ENCODE measurements at places on chromosomes 5 and 9.

DNA sequence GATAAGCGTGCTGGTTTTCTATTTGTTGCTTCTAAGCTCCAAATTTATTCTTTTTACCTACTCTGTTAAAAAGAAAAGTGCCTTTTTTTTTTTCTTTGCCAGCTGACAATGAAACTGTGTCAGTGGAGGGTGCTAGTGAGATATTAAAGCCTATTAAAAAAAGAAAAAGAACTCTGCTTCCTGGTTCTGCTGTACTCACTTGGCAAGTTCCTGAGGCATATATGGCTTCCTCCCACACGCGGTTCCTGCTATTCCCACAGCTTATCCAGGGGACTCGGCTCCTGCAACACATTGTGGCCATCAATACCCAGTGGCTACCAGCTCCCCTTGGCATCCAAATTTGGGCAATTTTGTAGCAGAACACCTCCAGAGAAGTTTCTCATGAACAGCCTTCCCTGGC is 1977.7 kb upstream of the CDH9 start:
- DNase-seq: no peak

- no peak for DNase-seq
Measured at GRCh38 chr9:33506626-33507370, 17.3 kb upstream of the ANKRD18B start.

- no peak for DNase-seq
Measured at GRCh38 chr5:76690704-76691466, 25.0 kb upstream of the F2R start.

DNA sequence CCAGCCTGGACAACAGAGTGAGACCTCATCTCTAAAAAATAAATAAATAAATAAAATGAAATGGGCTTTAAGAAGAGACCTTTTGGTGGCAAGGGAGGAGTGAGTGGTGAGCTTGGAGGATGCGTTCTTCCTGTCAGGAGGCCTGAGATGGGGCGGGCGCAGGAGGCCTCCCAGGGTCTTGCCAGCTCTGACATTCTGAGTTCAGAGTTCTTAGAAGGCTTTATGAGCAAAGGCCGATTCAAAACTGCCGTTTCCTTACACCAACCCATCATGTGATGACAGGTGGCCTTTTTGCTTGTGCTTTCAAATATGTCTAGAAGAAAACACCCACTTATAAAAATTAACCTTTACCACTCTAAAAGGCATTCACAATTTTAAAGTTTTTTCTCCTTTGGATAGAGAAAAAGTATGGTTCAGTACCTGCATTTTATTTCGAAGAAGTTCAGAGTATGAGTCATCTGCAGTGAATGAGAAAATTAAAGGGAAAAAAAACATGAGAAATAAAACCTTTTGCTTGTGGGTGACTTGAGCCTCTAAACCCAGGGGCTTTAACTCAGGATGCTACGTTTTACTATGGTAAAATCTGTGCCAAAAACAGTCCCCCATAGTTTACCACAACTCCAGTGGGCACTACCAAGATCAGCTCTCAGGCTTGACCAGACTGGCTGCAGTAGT is 157.4 kb upstream of the OTULINL start:
- no peak for DNase-seq

GRCh38 chr5:173645437-173645807 is 29.0 kb upstream of the BOD1 start:
- DNase-seq: no peak

DNA sequence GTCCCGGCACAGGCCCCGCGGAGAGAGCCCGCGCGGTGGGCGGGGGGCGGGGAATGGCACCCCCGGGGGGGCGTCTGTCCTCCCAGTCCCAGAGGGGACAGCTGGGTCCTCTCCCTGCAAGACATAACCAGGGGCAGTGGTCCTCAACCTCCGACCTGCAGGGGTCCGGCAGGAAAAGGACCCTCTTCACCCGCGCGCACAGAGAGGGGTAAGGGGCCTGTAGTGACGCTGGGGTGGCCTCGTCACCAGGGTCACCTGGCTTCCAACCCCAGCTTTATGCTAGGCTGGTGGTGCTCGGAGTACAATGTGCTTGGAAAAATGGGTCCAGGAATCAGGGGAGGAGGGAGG is 34.2 kb downstream of the LHX2 start:
- DNase-seq: no peak

DNA sequence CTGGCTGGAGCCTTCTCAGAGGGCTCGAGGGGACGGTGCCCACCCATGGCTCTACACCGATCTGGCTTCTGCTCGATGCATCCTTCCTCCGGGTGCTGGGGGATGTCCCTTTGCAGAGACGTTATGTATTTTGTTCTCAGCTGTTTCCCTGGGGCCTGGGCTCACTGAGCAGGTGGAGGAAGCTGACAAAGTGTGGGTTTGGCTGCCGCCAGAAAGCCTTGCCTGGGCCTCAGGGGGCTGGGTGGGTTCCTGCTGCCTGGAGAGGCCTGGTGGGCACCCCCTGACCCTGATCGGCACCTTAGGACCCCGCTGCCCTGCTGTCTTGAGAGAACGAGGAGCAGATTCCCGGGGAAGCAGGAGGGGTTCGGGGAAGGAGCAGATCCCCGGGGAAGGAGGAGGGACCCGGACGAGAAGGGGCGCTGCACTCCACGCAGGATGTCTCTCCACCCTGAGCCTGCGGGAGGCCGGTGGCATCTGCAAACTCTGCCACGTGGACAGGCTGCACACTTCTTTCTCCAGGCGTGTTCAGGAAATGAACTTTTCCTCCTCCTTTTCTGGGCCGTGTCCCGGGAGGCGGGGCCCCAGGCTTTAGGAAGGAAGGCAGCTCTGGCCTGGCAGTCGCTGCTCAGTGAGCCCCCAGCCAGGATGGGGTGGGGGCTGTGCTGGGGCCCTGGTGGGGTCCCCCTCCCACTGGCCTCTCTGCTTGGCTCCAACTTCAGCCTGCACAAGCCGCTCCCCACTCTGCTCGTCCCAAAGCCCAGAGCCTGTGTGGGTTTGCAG is 148.9 kb downstream of the RXRA start:
- DNase-seq: peak; percentile 45

- DNase-seq: no peak
Measured at GRCh38 chr9:90774071-90774470, 27.5 kb upstream of the SYK start.

GRCh38 chr5:176542596-176543427 is 5.6 kb upstream of the RNF44 start:
- DNase-seq: peak; percentile 43

DNA sequence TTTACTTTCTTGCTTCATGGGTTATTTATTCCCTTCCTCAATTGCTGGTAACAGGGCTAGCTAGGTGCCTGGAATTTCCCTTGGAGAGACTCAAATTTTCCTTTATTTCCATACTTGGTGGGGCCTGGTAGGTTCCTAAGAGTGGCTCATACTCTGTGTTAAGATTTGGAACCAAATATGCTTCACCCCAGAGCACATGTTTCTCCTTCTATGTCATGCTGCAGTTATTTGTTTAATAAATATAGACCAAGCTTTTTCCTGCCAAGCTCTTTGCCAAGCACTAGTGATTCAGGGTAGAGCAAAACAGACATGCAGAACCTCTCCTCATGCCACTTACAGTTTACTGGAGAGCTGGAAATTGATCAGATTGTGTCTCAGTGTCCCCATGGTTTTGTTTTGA is 290.3 kb upstream of the SGCD start:
- DNase-seq: no peak

DNA sequence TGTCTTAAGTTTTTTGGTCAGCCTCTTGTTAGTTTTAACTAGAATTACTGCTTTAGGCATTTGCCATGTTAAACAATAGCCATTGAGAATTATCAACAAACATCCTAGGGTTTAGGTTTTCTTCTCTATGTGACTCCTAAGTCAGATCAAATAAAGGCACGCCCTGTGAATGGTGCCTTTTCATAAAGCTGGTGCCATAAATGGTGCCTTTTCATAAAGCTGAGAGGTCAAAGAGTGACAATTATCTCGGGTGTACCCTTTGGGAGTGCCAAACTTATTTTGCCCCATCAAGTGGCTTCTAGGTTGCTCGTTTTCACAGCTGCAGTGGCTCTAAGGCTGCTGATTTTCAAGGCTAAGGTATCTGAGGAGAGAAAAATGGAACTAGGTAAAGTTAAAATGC is 391.6 kb downstream of the DMRTA1 start:
- no peak for DNase-seq

GRCh38 chr5:54838843-54839242 is 146.6 kb downstream of the ESM1 start:
- no peak for DNase-seq

- no peak for DNase-seq
Measured at GRCh38 chr5:52861368-52861767, 73.7 kb downstream of the ITGA1 start.

GRCh38 chr5:15564957-15565356 is 65.0 kb downstream of the FBXL7 start:
- DNase-seq: no peak

- no peak for DNase-seq
Measured at GRCh38 chr5:55220433-55221185, 6.5 kb downstream of the MCIDAS start.

DNA sequence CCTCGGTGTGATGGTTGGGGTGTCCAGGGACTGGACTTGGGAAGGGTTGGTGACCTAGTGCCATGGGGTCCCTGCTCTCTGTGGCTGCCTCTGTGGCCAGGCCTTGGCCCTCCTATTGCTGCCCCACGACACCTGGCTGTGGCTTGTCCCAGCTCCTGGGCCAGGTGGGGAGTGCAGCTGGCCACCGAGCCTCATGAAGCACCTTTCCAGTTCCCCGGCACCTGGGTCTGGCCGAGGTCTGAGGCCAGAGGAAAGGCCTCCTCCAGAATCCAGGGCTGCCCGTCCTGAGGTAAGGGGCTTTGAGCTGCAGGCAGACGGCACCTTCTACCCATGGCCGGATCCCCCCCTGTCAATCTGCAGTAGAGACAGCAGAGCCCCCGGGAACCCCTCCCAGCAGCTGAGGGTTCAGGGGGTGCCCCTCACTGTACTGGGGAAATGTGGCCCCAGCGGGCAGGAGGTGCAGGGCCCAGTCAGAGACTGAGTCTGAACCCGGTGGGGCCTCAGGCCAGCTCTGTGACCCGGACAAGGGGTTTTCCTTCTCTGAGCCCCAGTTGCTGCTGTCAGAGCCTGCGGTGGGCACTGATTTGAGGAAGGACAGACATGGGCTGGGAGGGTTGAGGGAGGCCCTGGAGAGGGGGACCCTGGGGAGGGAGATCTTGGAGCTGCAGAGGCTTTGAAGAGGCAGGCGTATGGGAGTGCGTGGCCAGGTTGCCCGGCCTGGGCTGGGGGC is 54.5 kb downstream of the RXRA start:
- no peak for DNase-seq

DNA sequence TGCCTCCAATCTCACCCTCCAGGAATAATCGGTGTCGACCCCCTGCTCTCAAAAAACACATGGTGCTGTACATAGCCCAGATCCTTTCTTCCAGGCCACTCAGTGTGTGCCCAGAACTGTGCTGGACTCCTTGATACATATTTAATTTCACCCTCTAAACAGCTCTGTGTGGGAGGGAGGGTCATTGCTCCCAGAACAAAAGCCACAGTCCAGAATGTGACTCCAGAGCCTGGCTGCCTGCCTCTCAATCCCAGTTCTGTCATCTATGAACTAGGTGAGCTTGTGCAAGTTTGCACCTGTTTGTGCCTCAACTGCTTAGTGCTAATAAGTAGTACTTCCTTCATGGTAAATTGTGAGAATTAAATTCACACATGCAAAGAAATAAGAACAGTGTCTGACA is 93.1 kb downstream of the GABBR2 start:
- DNase-seq: no peak

DNA sequence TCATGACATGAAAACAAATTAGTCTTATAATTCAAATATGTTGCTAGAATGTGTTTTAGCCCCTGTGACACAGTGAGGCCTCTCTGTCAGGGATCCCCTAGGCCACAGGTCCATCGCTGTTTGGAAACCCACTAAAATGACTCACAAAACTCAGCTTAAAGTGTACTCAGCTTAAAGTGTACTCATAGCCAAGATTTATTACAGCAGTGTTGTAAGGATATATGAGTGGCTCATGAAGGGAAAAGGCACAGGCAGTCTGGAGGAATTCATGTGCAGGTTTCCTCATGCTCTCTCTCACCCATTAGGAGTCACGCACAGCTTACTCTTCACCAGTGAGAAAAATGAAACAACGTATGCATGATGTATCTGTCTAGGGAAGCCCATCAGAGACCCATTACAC is 24.4 kb upstream of the TGFBI start:
- no peak for DNase-seq

DNA sequence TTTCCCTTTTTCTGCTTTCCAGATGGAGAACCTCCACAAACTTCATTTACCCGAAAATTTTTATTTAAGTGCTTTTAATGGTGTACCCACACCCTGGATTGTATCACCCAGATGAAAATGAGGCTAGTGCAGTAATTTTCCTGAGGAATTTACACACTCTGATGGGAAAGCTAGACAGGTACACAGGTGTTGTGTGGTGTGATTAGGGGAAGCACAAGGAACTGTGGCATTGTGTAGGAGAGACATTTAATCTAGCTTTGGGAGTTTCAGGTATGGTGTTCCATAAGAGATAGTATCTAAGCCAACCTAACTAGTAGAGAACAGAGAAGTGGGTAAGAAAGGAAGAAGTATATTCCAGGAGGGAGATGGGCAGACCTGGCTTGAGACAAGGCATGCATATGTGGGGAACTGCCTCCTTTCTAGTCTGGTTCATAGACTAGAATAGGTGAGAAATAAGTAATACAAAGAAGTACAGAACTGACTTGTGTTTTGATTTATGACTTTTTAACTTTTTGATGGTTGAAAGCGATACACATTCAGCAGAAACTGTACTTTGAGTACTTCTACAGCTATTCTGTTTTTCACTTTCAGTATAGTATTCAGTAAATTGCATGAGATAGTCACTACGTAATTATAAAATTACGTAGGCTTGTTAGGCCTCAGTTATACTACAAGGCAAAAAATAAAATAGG is 22.9 kb upstream of the ROPN1L start:
- no peak for DNase-seq

GRCh38 chr5:156400231-156400986 is 73.4 kb downstream of the SGCD start:
- DNase-seq: no peak

- DNase-seq: no peak
Measured at GRCh38 chr5:153896117-153896516, 142.6 kb downstream of the FAM114A2 start.

DNA sequence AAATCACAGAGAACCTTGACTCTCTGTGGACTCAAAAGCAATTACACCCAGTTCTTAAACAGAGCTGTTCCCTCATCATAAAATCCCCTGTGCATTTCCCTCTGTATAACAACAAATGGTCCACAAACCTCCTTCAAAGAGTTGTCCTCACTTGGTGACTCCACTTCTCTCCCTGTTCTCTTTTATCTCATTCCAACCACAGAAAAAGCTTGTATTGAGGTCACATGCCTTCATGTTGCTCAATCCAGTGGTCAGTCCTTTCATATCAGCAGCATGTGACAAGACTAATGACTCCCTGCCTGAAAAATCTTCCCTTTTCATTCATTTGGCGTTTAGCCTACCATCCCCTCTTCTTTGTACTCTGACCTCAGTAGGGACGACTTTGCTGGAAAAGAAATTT is 158.0 kb downstream of the DEPDC1B start:
- DNase-seq: no peak
